Endothelial cell (in vitro differentiated cells): ENCODE measurements at places on chromosomes 12 and 14. TPM values are rescaled to one million over a fixed set of nuclear protein-coding genes. Genes with fewer than 3 reads are reported as not detected.

- DNase-seq = no peak
Measured at GRCh38 chr12:110042264-110042663, 6.1 kb downstream of the C12orf76 start.

GRCh38 chr12:47413806-47414205 lies 292.0 kb downstream of the RPAP3 start:
- no peak for DNase-seq

KRT75 gene
- not detected for total RNA-seq

SMCO2 gene
- 0.46 TPM for total RNA-seq

DNA sequence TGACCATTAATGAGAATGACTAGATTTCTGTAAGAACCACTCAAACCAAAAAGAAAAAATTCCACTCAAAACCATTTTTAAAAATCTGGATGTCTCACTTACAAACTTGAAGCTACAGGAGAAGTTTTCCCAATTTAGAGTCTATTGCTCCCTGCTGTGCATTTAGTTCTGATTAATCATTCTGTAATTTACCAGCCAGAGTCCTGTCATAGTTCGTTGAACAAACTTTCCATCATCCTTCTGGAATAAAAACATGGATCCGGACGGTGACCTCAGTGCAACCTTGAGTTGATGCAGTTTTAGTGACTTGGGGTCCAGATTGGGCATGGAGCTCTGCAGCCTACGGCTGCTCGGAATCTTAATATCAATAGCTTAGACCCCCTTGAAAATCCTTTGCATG lies 73.4 kb downstream of the PRMT8 start:
- no peak for DNase-seq

SLC15A5 gene
- total RNA-seq = not detected

GRCh38 chr12:69639400-69640016 lies 28.8 kb upstream of the LRRC10 start:
- DNase-seq = peak; percentile 74

- DNase-seq = no peak
Measured at GRCh38 chr12:27434673-27435565, 11.6 kb upstream of the SMCO2 start.

DNA sequence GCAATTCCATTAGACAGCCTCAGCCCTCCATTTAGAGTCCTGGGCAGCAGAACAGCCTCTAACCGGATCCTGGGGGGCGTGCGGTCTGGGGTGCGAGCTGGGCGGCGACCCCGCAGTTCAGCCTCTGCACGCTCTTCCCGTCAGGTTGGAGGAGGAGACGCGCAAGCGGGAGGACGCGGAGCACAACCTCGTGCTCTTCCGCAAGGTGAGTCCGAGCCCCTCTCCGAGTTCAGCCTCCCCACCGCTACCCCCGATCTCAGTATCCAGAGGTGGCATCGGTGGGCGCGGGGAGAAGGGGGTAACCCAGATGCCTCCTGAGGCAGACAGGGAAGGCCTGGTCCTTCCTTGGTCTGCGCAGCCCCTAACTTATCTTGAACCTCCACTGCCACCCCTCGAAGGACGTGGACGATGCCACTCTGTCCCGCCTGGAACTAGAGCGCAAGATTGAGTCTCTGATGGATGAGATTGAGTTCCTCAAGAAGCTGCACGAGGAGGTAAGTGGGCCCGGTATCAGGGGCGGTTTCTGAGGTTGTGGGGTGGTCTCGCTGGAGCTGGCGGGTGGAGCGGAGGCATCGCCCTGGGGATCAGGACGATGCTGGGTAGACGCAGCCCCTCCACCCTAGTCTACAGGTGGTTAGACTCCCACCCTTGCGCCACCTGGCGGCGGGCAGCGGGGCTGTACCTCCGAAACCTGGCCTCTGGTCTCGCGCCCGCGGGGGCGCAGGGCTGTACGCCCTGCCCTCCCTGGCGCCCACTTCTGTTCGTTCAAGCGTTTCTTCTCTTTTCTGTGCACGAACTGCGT lies 1.3 kb downstream of the PRPH start:
- DNase-seq = peak; percentile 59

- DNase-seq = no peak
Measured at GRCh38 chr14:29102996-29103395, 336.4 kb downstream of the FOXG1 start.

DNA sequence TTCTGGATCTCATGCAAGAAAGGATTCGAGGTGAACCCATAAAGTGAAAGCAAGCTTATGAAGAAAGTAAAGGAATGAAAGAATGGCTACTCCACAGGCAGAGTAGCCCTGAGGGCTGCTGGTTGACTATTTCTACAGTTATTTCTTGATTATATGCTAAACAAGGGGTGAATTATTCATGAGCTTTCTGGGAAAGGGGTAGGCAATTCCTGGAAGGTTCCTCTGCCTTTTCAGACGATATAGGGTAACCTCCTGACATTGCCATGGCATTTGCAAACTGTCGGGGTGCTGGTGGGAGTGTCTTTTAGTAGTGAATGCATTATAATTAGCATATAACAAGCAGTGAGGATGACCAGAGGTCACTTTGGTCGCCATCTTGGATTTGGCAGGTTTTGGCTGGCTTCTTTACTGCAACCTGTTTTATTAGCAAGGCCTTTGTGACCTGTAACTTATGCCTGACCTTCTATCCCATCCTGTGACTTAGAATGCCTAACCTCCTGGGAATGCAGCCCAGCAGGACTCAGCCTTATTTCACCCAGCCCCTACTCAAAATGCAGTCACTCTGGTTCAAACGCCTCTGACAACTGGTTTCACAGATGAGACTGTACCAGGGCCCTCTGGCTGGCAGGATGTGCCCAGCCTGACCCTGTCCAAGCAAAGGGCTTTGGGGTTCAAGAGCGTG lies 157.7 kb upstream of the SFSWAP start:
- no peak for DNase-seq

DNA sequence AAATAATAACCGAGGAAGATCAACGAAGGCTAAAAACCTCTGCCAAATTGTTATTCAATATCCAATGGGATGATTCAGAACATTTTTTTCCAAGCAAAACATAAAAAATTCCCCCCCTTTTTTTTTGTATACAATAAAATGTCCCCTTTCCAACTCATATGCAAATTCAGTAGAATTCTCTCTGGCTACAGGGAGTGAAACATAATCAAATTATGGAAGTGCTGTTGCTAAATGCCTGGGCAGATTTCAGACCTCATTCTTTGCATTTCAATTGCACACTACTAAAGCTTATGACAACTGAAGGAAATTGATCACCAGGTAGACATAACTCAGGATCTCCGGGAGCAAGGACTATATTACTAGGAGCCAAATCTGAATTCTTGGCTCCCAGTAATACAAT lies 51.0 kb downstream of the LMNTD1 start:
- DNase-seq = no peak

DNA sequence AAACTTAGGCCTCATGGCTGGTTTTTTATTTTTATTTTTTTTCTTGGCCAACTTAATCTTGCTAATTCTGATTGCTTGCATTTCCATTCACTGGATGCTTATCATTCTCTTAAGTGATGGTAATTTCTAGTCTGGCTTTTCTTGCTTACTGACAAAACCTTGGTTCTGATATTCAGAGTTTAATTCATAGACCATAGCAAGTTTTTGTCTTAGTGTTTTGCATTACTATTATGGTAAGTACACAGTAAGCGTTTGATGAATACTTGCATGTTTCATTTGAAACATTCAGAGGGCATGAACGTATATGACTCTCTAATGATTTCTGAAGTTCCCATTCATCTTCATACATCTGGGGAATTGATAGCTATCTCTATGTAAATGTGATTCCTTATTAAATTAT lies 55.8 kb downstream of the GPHN start:
- no peak for DNase-seq

DNA sequence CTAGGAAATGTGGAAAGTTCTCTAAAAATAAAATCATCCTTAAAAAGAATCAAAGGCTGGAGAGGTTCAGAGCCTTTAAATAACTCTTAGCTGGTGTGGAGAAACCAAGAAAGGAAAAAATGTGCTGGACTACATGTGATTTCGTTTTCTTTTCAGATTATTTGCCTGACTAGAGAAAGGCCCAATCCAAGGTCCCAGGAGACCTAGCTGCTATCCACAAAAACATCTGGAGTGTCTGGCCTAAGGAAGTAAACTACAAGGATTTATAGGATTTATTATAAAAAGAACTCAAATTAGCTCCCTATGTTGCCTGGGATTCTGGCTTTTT lies 774 bp upstream of the TMEM30B start:
- no peak for DNase-seq

DNA sequence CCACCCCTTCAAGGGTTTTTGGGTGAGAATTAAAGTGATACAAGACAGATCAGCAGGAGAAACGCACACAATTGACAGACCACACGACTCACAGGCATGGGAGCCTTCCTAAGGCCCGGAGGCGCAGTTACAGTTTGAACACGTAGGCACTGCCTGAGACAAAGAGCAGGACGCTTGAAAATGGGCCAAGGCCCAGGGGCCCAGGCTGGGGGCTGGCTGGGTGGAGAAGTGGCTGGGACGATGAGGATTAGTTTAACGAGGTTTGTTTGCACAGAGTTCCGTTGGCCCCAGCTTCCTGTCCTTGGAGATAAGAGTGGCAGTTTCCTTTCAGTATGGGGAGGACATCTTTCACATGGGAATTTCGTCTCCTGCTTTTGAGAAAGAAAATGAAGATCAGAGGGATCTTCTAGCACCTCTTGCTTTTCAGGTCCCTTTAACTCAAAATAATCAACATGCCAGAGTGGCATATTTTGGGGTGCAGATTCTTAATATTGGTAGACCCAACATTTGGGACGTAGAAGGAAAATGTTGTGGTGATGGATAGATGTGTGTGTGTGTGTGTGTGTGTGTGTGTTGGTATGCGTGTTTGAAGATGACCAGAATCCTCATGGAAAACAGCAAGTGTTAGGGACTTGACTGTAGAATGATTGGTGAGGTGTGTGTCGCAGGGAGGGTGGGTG lies 44.6 kb downstream of the DLK1 start:
- DNase-seq = no peak

DNA sequence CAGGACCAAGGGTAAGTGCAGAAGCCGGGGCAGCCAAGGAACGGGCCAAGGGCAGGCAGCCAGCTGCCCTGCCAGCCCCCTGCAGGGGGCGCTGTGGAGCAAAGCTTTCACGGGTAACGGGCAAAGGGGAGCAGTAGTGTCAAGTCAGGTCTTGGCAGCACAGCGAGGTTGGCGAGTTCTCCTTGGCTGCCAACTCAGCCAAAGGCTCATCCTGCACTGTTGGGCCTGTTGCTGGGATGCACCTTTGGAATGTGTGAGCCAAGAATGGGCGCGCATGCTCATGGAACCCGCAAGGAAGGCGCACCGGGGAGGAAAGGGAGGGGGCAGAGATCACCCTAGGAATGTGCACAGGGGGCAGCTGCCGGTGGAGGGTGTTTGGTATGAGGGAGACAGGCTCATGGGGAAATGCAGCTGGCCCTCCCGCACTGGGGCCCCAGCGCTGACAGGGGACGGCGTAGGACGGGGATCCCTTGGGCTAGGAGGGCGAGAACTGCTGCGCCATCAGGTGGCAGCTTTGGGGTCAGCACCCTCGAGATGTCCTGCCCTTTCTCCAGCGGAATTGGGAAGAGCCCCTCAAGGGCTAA lies 138.0 kb downstream of the ASCL4 start:
- DNase-seq = peak; percentile 89

FBRSL1 gene
- total RNA-seq = 38.4 TPM
